Right lung (tissue), 10 donors: ENCODE measurements at places on chromosomes 7 and 10. TPM values are rescaled to one million over a fixed set of nuclear protein-coding genes. Genes with fewer than 3 reads are reported as not detected.

DNA sequence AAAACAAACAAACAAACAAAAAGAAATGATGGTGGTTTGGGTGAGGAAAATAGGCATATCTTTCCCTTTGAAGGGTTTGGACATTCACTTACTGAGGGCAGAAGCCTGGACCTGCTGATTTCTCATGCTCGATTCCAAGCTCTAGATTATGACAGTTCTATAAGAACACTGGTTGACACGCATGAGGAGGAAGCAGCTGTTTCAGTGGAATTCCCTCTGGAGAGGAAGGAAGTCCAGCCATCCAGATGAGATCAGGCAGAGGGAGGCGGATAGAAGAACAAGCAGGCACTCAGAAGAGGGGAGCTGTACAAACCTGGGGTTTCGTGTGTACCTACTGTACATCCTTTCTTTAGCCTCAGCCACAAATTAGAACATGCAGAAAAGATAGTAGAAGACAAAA lies 691.9 kb downstream of the INHBA start:
- no peak for DNase-seq

DNA sequence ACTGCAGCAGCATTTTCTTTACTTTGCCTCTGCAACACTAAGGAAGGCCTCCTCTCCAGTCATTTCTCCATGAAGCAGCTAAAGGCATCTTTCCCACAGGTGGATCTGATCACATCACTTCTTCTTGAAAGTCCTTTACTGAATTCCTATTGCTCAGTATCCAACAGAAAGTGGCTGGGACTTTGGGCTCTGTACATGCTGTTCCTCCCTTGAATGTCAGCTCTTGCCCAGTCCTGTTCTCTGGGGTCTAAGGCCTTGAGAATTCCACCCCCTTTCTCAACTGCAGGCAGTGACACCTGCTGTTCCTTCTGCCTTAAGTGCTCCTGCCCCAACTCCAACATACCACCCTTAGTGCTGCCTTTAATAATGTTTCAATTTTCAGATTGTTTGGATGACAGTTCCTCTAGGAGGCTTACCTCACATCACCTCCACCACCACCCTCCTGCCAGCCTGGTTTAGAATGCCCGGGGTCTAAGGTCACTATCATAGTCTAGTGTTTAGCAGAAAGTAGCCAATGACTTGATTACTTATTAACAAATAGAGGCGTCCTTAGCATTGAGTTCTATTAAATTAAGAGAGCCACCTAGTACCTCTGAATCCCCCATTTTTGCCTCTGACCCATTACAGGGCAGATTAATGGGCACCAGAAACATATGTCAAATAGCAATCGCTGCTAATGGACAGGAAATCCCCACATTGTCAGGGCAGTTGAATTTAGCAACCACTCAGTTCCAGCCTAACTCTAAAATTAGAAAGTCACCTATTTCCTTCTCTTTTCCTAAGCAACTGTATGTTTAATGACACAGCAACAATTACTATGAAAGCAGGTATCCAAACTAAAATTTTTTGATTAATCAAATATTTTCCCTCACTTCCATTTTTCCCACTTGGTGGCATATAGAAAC lies 11.4 kb downstream of the INHBA start:
- DNase-seq, result no peak

- DNase-seq, result no peak
These were observed 24.0 kb upstream of the HSPA12A start for GRCh38 chr10:116766241-116766827.

GRCh38 chr7:29325476-29325875 lies 130.9 kb downstream of the CHN2 start:
- DNase-seq, result no peak

- DNase-seq, result no peak
These were observed 151.5 kb downstream of the TEX36 start for GRCh38 chr10:125531465-125531864.

DNA sequence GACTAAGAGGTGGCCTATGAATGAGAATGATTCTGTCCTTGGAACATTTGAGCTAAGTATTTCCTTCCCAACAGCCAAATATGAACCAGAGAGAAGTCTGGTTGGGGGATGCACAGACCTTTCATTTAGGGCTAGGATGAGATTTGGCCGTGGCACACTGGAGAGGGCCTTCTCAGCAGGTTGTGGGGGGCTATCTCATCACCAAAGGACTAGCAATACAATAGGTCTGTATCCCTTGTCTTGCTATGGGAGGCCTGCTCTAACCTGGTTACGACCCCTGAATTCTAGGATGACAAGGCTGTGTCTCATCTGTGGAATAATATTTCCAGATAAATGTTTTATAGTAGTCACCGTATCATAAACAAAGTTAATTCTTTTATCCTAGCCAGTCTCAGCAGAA lies 133.0 kb downstream of the CHRM2 start:
- DNase-seq, result no peak

DNA sequence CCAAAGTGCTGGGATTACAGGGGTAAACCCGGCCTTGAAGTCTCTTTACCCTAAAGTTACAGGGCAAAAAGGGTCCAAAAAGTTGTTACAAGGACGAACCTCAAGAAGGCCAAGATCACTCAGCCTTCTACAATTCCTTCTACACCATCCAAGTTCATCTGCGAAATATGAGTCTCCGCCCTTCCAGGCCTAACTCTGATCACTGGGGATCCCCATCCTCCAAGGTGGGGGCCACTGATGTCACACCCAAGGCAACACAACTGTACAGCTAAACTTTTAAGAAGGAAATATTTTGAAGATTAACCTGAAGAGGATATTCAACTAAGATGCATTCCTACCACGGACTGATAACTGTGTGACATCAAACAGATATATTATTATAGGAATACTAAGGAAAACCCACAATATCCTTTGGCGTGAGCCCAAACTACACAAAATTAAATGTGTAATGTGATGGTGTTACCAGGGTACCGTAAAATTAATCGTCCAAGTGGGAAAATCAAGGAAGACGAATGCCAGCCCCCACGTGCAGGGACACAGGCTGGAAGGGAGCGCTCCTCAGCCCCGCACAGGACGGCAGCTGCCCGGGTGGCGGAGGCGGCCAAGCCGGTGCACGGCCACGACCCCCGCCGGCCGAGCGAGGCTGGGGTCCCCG lies 1.0 kb downstream of the PAXIP1 start:
- DNase-seq, result no peak

DNA sequence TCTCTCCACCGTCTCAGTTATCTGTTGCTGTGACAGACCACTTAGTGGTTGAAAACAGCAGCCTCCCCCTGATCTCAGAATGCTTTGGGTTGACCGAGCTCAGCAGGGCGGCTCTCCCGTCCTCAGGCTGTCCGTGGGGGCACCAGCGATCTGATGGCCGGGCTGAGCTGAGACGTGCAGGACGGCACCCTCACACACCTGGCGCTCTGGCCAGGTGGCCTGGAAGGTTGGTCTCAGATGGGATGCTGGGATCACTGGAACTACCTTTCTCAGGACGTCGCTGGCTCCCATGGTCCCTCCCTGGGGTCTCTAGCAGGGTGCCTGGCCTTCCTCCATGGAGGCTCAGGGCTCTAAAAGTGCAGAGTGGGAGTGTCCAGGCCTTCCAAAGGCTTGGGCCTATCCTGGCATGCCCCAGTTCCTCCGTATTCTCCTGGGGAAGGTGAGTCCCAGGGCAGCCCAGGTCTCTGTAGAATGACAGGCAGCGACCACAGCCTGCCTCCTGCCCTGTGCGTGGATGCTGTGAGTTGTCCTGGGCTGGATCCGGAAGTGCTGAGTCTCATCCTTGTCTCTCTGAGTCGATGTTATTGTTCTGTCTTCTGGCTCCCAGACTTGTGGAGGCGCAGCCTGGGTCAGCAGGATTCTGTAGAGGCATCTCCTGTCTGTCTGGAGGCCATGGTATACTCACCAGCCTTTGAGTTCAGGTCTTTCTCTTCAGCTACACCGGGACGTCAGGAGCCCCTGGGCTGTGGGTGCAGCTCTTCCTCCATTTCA lies 12.2 kb upstream of the PWWP2B start:
- no peak for DNase-seq

DNA sequence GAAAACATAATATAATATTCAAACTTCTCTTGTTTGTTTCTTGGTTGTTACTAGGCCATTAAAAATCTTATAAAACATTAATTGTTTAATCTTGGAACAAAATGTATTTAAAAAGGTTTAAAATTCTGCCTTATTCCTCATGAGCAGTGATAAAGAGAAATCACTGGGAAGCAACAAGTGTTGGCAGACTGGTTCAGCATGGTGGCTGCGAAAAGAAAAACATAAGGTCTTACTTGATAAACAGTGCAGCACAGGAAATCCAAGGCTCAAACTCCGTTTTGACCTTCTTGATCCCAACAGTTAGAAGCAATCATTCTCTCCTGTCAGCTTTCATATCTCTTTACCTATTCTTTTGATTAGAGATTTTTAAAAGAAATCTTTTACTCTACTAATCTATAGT lies 530.8 kb downstream of the CNTNAP2 start:
- peak; percentile 49 for DNase-seq

- no peak for DNase-seq
These were observed 1.1 kb downstream of the DDIT4 start for GRCh38 chr10:72274730-72275350.

DNA sequence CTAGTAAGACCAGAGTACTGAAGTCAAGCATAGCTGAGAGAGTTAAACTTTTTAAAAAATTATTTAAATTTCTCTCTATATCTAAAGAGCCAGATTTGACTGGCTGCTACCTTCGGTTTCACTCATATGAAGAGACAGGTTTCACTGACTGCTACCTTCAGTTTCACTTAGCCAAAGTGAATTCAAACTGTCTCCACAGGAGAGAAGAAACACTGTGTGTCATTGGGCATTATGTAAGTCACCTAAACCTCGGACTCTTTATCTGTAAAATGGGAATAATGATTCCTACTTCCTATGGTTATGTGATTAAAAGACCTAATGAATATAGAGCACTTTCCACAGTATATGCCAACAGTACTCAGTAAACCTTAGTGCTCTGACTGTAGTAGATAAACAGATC lies 41.6 kb upstream of the MET start:
- DNase-seq, result no peak

DNA sequence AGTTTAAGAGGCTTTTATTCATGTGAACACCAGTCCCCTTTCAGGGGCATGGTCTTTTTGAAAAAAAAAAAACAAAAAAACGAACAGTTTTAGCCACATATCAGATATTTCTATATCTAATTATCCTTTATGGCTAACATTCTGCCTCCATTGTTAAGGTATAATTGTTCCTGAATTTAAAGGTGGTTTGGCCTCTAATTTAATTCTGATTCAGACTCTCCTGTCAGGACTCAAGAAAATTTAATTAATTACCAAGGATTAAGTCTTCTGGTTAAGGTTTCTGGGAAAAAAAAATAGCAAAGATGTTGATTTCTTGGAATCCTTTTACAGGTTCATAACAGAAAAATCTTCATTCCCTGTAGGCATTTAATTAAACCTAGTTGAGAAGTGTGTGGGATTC lies 27.4 kb downstream of the COL1A2 start:
- DNase-seq, result no peak

- DNase-seq, result no peak
These were observed 468.9 kb downstream of the DNAJB6 start for GRCh38 chr7:157805713-157806112.

- no peak for DNase-seq
These were observed 629.7 kb downstream of the ACTR3B start for GRCh38 chr7:153389261-153389660.

DNA sequence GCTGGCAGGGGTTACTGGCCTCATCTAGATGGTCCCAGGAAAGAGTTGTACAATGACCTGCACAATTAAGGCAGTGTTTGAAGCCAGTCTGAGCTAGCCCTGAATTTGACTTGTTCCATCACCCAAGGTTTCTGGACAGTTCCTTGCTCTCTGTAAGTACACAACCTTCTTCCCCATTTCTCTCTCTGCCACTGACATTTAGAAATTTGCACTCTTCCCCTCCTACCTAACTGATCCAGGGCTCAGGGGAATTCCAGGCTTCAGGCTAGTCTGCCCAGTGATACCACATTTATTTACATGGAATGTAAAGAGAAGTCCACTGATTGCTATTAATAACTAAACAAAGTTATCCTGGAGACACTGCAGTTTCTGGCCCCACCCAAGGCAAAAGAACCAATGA lies 139.0 kb upstream of the GPR26 start:
- DNase-seq, result no peak

DNA sequence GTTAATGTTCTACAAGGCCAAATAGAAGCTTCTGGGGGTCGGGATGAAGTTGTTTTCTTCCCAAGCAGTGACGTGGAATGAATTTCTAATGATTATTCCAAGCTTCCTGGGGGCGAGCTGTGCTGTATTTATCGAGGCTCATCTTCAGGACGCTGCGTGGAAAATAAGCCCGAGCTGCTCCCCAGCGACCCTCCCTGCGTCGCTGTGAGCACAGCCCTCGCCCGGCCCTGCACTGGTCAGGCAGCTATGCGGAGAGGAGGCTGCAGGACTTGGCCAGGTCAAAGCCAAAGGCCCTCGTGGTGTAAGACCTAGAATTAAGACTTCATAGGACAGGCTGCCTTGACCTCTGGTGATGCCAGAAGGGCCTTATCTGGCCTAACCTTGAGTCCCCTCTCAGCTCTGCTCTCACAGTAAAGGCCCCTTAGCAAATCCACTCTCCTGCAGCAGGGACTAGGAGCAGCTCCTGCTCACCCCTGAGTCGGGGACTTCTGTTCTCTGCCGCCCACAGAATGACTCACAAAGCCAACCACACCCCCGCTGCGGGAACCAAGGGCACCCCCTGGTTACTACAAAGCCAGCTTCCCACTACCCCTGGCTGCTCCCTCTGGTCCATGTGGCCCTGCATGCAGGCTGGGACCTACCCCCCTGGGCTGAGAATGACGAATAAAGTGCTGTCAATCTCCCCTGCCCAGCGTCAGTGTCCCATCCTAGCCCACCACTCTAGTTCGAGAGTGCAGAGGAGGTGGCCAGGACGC lies 501.6 kb downstream of the TCERG1L start:
- DNase-seq, result no peak

GRCh38 chr7:132451161-132451560 lies 125.1 kb downstream of the PLXNA4 start:
- DNase-seq, result no peak

DNA sequence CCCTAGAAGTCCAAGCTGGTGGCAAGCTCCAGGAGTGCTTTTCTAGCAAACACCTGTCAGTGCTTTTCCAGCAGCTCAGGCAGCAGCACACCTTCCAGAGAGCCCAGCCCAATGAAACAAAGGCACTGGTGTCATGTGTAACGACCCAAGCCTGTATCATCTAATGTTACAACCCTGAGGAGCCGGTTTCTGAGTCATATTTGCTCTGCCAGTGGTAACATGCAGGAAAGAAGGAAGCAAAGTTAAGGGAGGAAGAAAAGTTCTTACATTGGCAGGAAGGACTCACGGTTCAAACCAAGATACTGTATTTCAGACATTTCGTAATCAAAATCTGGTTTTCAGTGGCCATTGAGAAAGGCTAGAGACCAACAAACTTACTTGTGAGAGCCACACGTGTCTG lies at the start of gene ANKRD22:
TSS of gene ANKRD22 (minus strand) at position 139 of the 400 bp plus-strand sequence. CDS start 237 bp downstream, outside the sequence.
- DNase-seq, result peak; percentile 17

AZGP1 gene
- polyA plus RNA-seq, result 0.24 TPM

LBX1 gene
- polyA plus RNA-seq, result 1.5 TPM

HMX3 gene
- polyA plus RNA-seq, result not detected

ELN gene
- polyA plus RNA-seq, result 174 TPM

PIP gene
- polyA plus RNA-seq, result not detected

EFCAB10 gene
- 5.4 TPM for polyA plus RNA-seq

SRRT gene
- polyA plus RNA-seq, result 144 TPM
